ENCODE measurements at places on chromosomes 16 and 17.
A peak's percentile ranks its signal among the peaks of the same experiment; 100 is the strongest.

DNA sequence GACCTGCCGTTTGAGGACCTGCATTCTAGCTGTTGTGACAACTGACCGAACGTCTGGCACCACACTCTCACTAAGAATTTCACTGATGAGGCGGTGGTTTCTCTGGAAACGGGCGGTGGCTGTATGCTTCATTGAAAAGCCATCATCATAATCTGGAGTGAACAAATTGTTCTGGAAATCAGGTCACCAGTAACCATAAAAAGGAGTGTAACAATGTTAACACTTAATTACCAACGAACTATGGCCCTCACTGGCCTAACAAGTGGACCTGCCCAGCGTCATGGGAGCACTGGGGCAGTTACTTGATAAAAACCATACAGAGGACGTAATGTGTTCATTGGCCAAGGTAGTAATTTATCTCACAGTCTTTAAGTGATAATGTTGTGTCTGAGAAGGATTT is 15.4 kb downstream of the SMARCE1 start:
- DNase-seq: no peak

- no peak for DNase-seq
These were observed 7.4 kb upstream of the CPNE2 start for GRCh38 chr16:57084996-57085395.

- DNase-seq: no peak
These were observed 10.9 kb downstream of the TRAP1 start for GRCh38 chr16:3706253-3707012.

- no peak for DNase-seq
These were observed 13.8 kb upstream of the DUSP14 start for GRCh38 chr17:37475731-37476420.

- DNase-seq: no peak
These were observed 24.3 kb upstream of the ADGRG1 start for GRCh38 chr16:57604177-57604576.

DNA sequence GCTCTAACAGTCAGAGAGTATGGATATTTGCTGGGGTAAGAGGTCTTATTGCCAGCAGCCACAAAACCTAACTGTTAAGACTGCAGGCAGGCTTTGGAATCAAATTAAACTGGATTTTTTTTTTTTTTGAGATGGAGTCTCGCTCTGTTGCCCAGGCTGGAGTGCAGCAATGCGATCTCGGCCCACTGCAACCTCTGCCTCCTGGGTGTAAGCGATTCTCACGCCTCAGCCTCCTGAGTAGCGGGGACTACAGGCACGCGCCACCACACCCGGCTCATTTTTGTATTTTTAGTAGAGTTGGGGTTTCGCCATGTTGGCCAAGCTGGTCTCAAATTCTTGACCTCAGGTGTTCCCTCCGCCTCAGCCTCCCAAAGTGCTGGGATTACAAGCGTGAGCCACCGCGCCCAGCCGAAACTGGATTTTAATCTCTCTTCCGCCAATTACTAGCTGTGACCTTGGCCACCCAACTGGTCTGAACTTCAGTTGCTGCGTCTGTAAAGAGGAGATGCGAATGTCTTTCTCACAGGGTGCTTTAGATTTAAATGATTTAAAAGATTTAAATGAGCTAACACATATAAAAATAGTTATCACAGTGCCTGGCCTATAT is 842 bp downstream of the MRPL10 start:
- DNase-seq: no peak

DNA sequence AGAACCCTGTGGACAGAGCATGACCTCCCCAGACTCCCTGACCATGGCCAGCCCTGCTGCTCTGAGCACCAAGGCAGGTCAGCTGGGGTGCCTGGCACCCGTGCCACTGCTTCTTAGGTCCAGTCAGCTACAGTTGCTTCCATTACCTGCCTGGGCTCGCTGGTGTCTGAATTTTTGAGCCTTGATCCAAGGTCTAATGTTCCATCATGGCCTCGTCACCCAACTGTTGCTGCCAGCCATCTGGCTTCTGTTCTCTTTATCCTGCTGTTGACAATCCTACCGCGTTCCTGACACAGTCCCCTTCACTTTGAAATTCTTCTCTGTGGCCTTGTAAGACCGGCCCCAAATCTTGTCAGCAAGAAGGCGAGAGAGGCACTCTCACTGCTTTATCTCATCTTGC is 16.7 kb downstream of the GLYR1 start:
- no peak for DNase-seq

GRCh38 chr17:65388911-65389310 is 172.5 kb downstream of the AXIN2 start:
- no peak for DNase-seq

DNA sequence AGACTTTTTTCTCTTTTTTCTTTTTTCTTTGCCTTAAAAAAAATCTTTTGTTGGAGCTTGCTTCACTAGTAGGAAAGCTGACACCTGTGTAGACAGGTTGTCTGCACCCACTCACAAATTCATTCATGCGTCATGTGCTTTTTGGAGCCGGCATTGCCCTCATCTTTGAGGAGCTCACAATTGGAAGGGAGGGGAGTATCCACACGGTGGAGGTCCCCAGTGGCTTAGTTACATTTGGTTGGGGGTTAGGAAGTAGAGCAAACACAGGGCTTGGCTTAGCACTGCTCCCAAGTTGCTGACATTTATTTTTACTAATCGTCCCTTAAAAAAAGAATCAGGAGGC is 18.7 kb upstream of the MEIOB start:
- DNase-seq: no peak

- no peak for DNase-seq
These were observed 14.5 kb upstream of the RASD1 start for GRCh38 chr17:17510456-17511292.

- peak; percentile 23 for DNase-seq
These were observed 18.8 kb downstream of the SRP68 start for GRCh38 chr17:76053246-76054111.

DNA sequence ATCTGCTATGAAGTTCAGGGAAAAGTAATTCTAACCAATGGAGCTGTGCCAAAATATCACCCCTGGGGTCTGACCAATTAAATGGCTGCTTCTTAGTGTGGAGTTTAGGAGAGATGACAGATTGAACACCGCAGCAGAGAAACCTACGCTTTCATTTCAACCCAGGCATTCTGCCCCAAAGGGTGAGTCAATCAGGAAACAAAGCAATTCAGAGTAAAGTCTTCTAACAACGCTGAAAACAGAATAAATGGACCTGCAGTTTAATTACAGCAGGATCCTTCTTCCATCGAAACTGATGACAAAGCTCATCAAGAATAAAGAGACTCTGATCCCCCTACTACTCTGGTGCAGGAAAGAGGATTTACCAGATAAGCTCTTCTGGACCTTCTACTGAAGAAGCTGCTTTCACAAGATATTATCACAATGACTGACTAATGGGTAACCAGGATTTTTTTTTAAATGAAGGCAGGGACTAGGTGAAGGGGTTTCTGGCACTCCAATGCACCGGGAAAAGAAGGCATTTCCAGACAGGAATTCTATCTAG is 16.7 kb downstream of the RFFL start:
- DNase-seq: no peak

DNA sequence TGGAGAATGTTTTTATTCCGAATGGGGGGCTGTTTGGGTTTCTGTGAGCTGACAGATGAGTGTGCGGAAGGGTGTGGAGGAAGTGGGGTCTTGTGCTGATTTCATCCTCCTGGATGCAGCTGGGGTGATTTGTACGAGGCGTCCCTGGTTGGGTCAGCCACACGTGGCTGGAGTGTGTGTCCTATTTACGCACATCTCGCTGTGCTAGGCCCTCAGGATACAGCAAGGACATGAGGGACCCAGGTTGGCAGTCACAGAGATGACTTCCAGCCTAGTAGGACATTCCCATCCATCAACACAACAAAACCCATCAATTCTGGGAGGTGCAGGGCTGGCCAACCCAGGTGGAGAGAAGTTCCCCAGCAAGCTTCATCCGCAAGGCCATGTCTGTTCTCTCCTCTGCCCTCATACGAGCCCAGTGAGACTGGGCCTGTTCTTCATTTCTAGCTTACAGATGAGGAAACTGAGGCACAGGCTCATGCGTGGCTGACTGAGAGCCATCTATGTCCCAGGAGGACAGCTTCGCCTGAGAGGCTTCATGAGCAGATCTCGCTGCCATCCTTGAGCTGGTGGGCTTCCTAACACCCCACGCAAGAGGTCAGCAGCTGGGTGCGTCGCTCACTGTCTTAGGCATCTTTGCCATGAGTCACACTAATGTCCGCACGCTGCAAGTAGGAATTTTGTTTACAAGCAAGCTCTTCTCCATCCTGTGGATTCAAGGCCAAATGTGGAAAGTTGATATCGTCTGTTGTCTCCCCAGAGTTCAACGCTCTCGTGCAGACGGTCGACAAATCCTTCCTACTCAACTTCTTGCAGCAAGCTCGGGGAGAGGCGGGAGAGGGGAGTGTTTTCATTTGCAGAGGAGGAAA is 24.4 kb downstream of the IRF8 start:
- no peak for DNase-seq

- DNase-seq: no peak
These were observed 73.9 kb downstream of the MRM1 start for GRCh38 chr17:36675250-36675649.

DNA sequence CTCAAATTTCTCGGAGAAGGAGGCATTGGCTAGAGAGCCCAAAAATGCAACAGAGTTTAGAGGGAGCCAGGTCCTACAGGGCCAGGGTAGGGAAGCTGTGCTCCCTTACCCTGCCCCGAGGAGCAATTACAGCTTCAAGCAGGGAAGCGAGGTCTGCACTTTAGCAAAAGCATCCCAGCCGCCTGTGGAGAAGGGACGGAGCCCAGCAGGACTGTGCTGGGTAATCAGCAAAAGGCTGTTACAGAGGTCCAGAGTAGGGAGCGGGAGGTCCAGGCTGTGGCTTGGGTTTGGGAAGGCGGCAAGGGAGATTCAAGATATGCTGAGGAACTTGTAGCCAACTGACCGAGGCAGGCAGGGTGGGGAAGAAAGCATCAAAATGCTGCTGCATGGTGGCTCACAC is 162.6 kb downstream of the TMEM132E start:
- DNase-seq: no peak

DNA sequence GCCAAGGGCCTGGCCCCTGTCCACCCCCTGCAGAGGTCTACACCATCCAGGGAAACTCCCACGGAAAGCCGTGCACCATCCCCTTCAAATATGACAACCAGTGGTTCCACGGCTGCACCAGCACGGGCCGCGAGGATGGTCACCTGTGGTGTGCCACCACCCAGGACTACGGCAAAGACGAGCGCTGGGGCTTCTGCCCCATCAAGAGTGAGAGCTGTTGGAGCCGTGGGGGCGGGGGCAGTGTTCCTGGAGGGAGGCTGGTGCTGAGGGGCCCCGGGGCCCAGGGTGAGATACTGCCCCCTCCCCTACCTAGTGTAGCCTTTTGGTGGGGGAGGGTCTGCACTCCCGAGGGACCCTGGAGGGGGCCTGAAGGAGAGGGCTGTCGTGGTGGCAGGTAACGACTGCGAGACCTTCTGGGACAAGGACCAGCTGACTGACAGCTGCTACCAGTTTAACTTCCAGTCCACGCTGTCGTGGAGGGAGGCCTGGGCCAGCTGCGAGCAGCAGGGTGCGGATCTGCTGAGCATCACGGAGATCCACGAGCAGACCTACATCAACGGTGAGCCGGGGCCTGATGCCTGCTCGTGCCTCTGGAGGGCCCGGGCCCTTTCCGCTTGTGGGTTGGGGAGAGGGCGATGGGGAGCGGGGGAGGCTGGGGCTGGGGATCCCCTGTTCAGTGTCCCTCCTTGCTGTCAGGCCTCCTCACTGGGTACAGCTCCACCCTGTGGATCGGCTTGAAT is 38.8 kb downstream of the MRC2 start:
- DNase-seq: no peak

- peak; percentile 31 for DNase-seq
These were observed 27.3 kb upstream of the CBFA2T3 start for GRCh38 chr16:89004209-89004831.

DNA sequence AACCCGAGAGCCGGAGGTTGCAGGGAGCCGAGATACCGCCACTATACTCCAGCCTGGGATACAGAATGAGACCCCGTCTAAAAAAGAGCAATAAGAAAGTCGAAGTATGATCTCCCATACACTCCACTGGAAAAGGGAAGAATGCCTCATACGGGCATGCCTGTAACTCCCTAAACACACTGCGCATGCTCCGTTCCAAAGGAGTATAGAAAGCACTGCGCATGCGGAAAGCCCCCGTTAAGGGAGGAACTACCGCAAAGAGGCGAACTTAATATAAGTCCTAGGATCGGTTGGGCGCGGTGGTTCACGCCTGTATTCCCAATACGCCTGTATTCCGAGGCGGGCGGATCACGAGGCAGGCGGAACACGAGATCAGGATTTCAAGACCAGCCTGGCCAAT is 313.1 kb upstream of the ERCC4 start:
- DNase-seq: no peak

DNA sequence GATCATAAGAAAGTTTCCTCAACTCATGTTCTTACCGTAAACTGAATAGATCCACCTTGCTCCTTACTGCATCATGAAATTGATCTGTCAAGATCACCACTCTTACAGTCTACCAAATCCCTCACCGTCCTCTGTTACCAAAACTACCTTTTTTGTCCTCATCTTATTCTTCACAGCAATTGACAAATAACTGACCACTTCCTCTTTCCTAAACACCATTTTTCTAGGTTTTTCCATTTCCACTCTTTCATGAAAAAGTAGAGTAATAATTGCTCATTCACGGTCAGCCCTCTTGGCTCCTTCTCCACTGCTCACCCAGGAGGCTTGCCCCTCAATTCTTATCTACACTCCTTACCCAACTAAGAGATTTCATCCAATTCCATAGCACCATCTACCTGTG is 44.9 kb downstream of the ABCA5 start:
- DNase-seq: no peak

DNA sequence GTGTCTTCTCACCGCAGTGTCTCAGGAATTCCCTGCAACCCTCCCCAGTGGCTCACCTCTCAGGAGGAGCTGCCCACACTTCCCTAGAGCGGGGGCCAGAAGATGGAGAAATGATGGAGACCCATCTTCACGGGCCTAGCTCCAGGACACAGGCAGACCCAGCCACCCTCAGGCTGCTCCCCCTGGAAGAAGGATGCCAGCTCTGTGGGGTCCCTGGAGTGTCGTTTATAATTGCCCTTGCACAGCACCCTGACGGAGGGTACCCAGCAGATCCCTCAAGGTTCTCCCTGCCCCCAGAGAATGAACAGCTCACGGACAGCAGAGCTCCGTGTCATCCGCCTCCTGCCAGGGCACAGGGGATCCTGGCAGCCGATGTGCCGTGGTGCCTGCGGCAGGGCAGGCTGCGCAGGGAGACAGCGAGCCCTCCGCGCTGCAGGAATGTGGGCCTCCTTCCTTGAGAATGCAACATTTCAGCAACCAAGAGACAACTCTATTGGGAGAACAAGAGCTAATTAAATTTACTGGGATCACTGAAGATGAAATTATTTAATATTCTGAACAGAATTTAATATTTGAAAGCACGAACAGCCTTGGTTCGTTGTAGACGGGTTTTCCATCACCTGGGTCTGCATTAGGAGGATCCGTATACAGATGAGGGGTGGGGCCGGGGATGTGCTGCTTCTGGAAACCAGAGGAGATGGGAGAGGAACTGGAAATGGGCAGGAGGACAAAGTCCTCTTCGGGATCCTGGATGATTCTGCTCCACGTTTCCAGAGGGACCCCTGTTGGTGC is 21.0 kb upstream of the RBFOX3 start:
- no peak for DNase-seq

GRCh38 chr17:76679239-76679638 is 31.5 kb downstream of the MXRA7 start:
- DNase-seq: no peak

- DNase-seq: no peak
These were observed 170.2 kb downstream of the RAB11FIP4 start for GRCh38 chr17:31561469-31562375.
